ENCODE measurements at places on chromosomes 16 and 17.

DNA sequence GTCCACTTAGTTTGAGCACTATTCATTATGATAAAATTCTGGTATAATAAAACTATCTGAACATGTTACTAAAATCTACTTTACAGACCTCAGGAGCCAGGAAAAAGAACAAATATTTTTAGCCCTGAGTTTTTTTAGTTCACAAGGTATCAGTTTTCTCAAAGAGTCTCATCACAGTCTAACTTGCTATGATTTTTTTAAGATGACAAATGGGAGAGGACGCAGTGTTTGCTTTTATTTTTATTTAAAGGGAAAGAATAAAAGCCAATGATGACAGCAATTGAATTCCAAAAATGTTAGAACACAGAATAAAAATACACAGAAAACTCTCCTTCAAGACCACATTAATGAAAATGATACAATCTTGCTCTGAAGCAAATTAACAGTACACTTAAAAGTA lies 7.4 kb downstream of the MED13 start:
- no peak for DNase-seq

DNA sequence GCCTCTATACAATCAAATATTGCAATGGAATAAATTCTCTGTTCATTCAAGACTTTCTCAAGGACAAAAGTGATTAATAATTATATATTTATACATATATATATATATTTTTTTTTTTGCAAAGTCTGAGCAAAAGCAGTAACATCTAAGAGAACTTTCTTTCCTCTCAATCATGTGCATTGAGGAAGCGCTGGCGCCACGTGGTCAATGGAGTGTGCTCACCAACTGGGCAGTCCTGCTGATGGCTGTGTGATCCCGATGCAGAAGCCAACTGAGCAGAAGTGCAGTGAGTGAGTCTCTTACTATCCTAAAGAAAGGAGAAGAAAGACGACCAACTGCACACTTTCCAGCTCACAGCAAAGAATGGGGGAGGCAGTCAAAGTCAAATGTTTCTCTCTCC lies 37.2 kb upstream of the ULK2 start:
- DNase-seq, result no peak

- DNase-seq, result peak; percentile 50
These were observed 31.1 kb downstream of the RAI1 start for GRCh38 chr17:17712268-17712924.

DNA sequence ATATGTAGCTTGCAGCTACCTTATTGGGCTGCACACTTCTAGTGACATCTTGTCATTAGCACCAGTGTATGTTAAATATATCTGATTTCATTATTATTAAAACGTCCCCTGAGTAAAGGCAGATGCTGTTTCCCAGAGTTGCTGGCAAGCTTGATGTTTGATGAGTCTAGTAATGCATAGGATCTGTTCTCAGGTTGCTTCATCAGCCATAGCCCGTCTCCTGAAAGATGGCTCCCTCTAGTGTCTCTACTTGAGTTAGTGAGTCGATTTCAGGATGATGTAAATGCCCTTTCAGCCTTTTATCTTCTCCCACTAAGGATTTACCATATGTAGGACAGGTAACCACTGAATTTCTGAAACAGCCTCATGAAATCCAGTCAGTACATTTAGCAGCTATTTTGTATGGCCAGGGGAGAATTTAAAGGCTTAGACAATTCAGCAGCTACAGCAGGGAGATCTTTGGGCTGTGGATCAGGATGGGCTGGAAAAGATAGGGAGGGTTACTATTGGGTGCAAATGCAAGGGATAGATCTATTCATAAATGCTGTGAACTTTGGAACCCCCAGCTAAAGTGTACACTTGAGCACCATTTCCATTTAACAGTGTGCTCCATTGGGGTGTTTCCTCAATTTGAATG lies 376.3 kb downstream of the CNTNAP4 start:
- DNase-seq, result peak; percentile 56

DNA sequence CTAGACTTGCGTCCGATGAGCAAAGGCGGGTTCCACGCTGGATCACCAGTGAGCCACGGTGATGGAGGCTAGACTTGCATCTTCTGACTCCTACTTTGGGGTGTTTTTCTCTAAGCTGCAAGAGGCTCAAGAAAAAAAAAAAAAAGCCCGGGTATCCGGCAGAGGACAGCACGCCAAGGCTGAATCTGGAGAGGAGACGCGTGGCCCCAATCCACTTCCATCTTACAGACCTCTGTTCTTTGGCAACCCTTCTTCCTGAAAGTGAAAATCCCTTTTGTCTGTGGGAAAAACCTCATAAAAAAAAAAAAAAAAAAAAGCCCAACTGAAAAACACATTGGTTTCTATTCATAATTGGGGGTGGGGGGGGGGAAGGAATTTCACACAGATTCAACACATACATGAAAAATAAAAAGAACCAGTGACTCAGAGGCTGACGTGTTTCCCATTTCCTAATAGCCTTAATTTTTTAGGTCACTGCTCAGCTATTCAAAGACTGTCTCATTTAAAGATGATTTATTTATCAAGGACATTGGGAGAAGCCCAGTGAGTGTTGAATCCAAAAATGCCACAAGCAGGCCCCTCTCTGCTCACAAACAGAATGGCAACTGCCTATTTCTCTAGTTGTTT lies 258.3 kb downstream of the FOXL1 start:
- no peak for DNase-seq
